Activated T-helper 1 cell treated with anti-CD3 and anti-CD28 coated beads, Interleukin-2, amount 50 U/mL, for 16 hours (primary cell): ENCODE measurements at places on chromosomes 1 and 21.

DNA sequence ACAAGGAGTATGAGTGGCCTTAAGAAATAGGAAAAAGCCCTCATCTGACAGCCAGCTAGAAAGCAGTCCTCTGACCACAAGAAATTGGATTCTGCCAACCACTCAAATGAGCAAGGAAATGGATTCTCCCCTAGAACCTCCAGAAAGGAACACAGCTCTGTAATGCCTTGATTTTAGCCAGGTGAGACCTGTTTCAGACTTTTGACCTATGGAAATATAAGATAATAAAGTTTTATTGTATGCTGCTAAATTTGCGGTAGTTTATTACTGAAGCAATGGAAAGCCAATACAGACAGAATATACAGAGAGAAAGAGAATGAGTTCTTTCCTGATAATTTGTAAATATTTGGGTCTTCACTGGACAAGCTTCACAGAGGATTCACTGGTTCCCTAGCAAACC is 28.8 kb upstream of the SELE start:
- DNase-seq, result no peak

DNA sequence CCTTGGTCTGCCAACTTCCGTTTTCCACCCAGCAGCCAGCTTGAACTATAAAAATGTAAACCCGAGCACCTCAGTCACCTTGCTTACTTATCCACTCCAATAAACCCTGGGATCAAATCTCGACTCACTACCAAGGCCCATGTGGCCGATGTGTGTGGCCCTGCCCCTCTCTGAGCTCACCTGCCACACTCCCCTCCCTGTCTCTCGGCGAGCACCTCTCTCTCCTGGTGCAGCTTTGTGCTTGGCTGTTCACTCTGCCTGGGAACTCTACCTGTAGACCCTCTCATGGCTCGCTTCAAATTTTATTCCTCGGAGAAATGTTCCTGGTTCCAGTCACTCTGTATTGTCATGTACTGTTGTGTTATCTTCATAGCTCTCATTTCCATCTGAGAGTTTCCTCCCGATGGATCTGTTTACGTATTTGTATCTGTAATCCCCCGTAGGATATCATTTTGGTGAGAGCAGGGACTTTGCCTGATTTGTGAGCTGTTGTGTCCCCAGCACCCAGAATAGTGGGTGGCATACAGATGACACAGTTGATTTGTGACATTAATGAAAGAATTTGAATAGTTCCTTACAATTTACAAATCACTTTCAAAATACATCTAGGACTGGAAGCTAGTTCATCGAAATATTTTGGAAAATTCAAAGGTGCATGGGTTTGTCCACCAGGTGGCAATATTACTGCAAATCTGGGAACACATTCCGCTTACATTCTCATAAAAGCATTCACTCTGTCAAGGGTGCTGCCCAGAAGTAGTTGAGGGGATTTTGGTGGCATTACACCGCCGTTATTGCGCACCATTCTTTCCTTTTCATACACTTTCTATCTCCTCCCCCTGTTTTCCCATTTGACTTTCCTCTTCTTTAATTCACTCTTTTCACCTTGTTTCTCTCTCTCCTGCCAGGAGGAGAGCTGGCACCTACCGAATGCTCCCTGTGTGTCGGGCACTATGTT is 95.3 kb downstream of the ABCA4 start:
- no peak for DNase-seq

DNA sequence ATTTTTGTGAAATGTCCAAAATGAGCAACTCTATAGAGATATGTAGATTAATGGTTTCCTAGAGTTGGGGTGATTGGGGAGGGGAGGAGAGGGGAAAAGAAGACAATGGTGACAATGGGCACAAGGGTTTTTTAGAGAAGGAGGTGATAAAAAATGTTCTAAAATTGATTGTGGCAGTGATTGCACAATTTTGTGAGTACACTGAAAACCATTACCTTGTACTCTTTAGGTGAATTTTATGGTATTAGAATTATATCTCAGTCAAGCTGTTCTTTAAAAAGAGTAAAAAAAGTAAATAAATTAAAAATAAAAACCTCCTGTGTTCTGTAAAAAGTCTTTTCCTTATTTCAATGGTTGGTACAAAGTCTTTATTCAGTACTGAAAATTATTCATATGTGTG is 330.2 kb downstream of the PTBP2 start:
- DNase-seq, result no peak

DNA sequence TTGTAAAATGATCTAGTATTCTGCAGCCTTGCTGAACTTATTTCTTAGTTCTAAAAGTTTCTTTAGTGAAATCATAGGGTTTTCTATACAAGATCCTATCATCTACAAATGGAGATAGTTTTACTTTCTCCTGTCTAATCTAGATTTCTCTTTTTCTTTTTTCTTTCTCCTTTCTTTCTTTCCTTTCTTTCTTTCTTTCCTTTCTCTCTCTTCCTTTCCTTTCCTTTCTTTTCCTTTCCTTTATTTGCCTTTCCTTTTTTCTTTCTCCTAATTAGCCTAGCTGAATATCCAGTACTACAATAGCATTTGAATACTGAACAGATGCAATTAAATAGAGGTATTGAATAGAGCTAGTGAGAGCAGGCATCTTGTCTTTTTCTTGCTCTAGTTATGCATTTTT is 186.6 kb upstream of the SPAG17 start:
- no peak for DNase-seq

- DNase-seq, result no peak
These were observed 33.5 kb downstream of the HTR6 start for GRCh38 chr1:19698181-19698580.

GRCh38 chr1:94661431-94661932 is 119.9 kb upstream of the F3 start:
- DNase-seq, result no peak

GRCh38 chr1:10646347-10646861 is 150.0 kb downstream of the CASZ1 start:
- no peak for DNase-seq

DNA sequence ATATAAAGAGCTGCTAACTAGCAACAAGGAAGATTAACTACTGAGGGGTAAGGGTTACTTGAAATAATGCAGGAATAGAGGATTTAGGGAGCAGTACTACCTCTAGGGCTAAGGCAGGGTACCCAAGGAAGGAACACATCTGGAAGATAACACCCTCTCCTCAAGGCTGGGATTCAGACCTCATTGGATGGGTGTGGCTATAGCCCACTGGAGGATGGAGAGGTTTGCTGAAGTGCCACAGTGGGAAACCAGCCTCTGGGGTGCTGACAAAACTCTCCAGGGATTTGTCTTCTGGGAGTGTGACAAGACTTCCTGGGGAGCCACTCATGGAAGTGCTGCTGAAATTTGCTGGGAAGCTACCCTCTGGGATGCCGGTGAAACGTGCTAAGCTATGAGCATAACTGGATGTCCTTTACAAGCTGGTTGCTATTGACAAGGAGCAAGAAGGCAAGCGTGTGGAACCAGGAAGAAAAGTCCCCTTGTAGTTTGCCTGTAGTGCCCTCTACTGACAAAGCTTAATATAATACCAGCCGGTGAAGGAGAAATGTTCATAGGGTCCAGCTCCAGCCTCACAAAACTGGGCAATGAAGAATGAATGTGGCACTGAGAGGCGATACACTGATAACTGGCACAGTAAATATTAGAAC is 122.8 kb upstream of the USP24 start:
- DNase-seq, result no peak

DNA sequence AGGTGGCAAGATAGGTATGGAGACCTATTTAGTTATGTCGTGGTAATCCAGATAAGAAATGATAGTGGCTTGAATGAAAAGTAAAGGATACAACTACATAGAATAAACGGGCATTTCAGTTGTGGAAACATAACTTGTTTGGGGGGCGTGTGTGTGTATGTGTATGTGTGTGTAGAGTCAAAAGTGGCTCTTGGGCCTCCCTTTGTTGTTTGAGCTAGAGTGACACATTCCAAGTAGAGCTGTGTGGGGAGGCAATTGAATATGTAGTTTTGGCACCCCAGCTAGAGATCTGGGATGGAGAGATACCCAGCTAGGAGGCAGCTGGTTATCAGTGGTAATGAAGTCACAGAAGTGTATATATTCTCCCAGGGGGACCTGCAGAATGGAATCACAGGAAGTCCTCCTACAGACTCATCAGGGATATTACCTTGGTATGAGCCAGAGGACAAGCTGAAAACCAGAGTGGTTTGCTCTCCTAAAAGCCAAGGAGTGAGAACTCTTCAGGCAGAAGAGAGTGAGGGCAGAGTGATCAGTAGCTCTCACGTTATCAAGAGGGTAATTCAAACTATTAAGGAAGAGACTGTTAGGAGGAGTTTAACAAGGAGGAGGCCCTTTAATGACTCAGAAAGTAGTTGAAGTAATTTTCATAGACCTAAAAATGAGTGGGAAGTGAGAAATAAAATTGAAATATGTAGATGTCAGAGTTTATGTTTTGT is 5.1 kb downstream of the CR1L start:
- DNase-seq, result no peak

DNA sequence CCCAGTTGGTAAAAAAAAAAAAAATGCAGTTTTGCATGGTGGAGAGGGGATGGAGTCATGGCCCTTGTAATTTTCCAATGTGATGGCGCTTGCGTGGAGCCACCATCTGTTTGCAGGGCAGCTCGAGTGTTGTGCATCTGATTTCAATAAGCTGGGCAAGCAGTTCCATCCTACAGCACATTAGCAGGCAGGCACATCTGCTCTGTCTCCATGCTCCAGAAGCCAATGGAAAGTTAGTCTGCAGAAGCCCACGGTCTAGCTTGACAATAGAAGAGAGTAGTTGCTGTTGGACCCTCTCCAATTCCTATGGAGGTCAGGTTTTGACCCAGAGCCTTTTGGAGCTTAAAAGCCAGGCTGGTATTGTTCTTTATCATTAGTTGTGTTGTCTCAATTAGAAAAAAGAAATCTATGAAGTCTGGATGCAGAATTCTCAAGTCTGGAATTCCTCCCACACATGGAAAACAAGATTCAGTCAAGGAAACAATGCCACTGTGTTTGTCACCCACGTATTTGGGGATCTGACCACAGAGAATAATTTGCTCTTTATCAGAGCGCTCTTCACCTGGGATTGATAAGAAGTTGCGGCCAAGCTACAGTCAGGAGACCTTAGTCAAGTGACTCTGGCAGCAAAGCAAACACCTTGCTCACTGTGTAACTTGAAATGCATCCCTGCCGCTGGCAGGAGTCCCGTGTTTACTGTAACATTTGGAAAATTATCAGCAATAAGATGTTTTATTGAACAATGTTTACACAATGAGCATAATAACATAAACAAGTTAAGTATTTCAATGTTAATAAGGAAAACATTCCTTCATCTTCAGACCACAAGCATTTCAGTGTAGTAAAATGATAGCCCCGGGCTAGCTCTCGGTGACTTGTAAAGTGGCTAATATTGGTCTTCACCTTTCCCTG is 20.7 kb downstream of the NGF start:
- DNase-seq, result no peak

- DNase-seq, result no peak
These were observed 35.1 kb downstream of the MSTO1 start for GRCh38 chr1:155645034-155645598.

- no peak for DNase-seq
These were observed 18.4 kb downstream of the DYNLT5 start for GRCh38 chr1:66770694-66771093.

DNA sequence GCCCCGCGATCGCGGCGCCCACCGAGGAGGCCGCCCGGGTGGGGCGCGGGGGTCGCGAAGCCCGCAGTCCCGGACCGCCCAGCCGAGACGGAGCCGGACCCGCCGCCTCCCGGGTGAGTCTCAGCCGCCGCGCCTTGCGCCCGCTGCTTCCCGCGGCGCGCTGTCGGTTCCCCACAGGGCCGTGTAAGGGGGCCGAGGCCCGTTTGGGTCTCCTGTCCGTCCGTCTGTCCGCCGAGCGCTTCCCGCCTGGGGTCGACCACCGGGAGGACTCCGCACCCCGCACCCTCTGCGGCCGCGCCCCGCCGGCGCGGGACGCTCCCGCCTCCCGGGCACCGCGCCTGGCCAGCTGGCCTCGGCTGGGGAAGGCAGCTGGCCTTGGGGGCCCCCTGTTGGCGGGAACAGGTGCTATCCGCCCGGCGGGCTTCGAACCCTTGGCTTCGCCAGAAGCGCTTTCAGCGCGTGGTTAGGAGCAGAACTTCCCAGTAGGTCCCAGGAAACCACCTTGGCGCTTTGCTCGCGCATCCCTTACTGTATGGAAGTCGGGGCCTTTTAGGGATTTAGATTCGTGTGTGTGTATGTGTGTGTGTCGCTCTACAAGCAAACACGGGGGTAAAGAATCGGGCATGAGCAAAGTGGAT is 414 bp downstream of the TMEM51 start:
- no peak for DNase-seq

- DNase-seq, result no peak
These were observed 96.8 kb upstream of the RUNX3 start for GRCh38 chr1:25026730-25027450.

DNA sequence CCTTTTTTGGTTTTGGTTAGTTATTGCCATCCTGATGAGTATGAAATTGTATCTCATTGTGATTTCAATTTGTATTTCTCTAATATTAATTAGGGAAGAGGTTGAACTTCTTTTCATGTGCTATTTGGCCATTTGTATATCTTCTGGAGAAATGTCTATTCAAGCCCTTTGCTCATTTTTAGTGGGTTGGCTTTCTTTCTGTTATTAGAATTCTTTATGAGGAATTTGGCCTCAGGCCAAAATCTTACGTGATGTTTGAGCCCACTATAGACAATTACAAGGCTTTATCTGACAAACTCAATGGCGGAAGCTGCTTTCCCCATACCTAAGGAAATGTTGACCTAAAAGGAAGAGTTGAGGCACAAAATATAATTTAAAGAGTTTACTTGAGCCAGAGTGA is 32.9 kb downstream of the IVNS1ABP start:
- DNase-seq, result no peak

DNA sequence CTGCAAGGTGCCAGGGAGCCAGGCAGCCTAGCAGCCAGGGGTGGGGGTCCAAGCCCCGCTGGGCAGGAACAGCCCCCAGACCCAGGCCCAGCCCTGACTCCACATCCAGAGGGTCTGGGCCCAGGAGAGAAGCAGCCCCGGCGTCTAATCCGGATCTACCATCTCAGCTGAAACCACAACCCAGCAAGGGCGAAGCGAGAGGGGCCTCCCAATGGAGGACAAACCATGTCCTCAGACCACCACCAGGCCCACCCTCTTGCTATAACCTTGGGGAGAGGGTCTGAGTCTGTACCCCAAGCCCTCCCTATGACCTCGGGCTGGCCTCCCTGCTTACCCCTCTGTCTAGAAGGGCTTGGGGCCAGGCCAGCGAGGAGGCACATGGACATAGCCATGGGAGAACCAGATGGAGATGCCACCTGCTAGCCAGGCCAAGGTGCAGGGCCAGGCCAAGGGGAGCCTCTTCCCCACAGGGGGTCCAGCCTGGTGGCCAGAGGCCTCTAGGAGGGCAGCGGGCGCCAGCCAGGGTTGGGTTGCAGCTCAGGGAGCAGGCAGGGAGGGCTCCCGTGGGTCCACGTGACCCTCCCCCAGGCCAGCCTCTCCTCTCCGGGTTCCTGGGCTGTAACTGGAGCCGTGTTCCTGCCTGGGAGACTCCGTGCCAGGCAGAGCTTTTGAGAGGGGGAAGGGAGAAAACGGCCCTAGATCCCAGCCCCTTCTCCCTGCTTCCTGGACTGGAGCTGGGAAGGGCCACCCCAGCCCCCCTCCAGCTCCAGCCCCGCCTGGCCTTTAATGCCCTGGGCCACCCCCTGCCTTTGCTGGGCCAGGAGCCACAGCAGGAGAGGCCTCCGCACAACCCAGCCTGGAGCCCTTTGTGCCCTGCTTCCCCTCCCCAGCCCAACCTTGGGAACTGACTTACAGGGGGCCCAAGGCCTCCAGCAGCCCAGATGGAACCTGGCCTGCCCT is 2.5 kb downstream of the WNT9A start:
- DNase-seq, result no peak

- DNase-seq, result no peak
These were observed 8.6 kb downstream of the RIIAD1 start for GRCh38 chr1:151729966-151730291.
